ENCODE measurements at places on chromosomes 13 and 19.

DNA sequence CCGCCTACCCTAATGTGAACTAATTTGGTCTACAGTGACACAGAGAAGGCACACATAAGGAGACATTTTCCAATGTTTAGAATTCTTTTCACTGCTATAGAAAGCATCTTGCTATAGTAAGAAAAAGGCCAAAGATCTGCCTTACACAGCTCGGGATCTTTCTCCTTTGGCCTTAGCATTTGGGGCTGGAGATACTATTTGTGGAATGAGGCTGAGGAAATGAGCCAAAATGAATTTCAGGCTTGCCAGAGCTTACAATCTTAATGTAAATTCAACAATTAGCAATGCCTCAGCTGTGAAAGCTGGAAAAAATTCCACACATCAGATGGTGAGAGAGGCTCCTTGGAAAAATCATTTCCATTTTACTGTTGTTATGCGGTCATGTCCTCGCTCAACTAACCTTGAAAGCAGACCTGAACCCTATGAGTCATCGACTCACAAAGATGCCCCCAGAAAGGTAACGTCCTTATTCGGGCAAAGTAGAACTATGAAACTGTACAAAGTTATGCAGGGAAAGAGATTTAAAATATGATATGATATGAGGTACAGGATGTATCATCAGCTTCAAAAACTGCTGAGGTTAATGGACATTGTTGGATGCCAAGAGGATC is 324.5 kb upstream of the NBEA start:
- DNase-seq = no peak

DNA sequence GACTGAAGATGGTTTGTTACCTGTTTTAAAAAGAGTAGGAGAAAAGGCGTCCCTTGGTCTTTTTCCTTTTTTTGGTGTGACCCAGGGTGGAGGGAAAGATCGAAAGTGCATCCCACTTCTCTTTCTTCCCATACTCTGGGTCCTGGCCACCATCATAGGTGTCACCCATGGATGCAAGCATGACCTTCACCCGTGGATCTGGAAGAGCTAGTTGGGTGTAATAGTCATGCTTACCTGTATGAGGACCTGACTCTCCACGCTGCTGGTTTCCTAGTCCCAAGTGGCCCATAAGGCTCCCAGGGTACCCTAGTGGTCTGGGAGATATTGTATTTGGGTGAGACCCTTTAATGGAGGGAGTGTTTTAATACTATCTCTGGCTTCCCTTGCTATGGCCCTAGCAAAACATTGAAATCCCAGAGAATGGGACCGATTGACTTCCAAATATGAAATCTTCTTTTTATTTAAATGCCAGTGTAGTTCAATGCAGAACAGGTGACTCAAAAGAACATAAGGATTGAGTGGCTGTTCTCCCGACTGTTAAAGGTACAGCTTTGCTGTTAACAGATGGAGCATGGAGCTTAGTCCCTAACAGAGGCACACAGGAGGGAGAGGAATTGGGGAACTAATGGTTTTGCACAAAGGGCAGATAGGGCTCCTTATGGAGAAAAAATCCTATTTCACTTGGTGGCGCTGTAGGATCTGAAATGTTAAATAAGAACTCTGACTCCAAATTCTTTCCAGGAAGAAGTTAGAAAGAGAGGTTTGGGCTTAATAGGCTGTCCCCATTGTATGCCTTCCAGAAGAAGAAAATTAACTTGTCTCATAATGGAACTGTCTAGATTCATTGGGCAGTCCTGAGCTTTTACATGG is 7.0 kb upstream of the ZNF550 start:
- no peak for DNase-seq

- no peak for DNase-seq
These were observed 6.3 kb downstream of the GRAMD1A start for GRCh38 chr19:35006342-35006998.

DNA sequence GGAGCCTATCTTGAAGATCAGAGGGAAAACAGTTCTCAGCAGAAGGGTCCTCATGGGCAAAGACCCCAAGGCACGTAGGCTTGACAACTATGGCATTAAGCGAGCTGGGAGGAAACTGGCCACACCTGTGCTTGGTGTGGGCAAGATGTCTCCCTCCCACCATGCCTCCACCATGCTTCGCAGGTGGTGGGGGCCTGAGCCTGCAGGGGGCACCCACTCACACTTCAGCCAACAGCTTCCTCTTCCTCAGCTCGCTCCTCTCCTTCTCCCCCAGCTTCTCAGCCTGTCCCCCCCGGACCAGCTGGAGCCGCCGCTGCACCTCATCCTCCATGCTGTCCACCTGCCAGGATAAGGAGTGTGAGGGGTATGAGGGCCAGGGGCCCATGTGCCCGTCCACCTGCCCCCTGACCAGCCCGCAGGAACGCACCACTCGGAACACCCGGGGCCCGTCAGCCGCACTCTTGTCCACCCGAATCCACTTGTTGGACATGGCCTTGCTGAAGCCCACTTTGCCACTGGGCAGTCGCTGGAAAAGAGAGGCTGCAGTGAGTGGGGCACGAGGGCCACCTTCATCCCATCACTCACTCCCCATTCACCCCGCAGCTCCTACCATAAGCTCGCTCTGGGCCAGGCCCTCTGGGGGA is 3.4 kb downstream of the FARSA start:
- DNase-seq = no peak

- DNase-seq = peak; percentile 77
These were observed 12.8 kb upstream of the ZNF682 start for GRCh38 chr19:20051841-20052768.

GRCh38 chr13:60990032-60990733 is 425.5 kb downstream of the PCDH20 start:
- no peak for DNase-seq

DNA sequence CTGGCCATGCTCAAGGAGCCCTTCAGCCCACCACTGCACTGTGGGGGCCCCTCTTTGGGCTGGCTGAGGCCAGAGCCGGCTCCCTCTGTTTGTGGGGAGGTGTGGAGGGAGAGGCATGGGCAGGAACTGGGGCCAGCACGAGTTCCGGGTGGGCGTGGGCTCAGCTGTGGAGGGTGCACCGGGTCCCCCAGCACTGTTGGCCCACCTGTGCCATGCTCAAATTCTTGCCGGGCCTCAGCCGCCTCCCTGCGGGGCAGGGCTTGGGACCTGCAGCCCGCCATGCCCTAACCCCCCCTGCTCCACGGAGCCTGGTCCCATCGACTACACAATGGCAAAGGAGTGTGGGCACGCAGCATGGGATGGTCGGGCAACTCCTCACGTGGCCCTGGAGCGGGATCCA is 38.8 kb upstream of the TNFRSF19 start:
- no peak for DNase-seq

DNA sequence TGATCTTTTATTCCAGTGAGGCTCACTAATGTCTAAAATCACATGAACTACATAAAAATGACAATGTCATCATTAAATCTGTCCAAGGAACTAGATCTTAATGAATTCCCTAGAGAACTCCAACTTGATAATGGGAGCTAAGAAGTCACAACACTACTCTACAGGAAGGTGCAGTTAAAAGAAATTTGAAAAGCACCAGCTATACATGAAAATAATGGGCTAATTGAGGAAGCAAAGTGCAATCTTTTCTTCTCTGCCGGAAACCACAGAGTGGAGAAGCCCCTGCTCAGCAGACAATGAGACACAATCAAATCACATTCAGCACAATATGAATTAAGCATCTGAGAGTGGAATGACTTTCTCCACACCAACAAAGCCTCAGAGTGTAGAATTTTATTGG is 261.7 kb downstream of the LHFPL6 start:
- no peak for DNase-seq

DNA sequence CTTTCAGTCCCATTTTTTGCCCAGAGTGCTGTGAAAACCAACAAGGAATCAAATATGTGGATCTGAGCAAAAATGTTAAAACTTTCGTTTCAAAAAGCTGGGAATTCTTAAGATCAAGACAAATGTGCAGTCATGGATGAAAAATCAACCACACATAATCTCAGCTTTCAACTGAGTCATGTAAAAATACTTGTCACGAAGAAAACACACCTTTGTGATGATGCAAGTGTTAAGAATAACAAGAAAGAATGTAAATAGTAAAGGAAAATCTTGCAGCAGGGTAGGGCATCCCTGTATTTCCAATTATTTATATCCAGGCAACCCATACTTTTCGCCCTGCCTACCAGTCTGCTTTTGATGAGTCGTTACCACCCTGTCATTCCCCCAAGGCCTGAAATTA is 27.4 kb upstream of the DCLK1 start:
- DNase-seq = no peak

DNA sequence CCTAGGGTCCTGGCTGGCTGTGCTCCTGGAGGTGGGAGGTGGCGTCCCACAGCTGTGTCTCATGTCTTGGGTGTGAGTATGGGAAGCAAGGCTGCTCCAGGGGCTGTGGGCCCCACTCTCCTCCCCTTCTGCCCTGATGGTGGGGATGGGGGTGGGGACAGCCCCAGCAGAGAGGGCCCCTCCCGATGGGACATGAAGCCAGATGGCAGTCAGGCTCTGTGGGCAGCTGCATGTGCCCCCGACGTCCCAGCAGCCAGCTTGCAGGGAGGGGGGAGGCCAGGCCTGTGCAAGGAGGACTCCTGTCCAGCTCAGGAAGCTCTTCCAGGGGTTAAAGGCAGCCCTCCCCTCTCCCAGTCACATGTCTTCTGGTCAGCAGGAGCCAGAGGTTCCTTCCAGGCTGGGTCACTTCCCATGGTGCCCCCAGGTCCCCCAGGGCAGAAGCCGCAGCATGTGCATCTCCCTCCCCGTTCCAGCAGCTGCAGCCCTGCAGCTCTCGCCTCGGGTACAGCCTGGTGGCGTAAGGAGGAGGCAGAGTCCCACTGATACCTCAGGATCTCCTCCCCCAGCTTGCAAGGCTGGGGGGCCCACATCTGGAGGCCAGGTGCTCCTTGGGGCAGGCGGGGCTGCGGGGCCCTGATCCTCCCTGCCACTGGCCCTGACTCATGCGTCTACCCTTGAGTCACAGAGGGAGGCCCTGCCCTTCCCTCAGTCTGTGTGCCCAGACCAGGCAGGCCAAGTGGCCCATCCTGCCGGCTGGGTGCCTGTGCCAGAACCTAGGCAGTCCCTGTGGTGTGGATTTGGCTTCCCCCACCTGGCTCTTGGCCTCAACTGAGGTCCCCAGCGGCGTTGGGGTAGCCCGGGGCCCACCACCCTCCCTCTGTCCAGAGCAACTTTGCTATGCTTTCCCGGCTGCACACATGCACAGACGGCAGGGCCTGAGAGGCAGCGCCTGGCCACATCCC is 13.0 kb downstream of the YIPF2 start:
- DNase-seq = no peak

DNA sequence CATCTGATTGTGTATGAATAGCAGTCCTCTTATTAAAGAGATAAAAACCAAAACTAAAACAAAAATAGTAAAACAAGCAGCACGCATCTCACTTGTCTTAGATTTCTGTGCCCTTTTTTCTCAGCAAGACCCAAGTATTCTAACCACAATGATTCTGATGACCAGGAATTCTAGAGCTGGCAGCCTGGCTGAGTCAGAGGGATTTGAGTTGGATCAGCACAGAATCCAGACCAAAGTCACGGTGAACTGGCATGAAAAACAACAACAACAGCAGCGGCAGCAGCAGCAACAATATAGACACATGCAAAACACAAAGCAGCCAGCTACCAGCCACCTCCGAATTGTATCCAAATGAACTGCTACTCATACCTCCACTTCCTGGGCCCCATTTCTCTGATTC is 360.5 kb downstream of the KCNRG start:
- no peak for DNase-seq

DNA sequence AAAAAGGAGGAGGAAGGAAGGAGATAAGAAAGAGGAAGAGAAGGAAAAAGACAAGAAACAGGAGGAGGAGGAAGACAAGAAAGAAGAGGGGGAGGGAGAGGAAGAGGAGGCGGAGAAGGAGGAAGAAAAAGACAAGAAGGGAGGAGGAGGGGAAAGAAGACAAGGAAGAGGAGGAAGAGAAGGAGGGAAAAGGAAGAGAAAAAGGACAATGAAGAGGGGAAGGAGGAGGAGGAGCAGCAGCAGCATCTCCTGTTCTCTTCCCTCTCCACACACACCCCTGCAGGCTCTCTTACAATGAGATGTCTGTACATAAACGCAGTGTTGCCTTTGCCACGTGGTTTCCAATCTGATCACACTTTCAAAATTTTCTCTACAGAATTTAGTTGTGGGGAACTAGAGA is 66.6 kb downstream of the RUBCNL start:
- DNase-seq = no peak

All from NCI-H1417 treated with DMSO at 0.1 percent for 48 hours (cell line).